ENCODE measurements at places on chromosomes 2 and 18. TPM values are rescaled to one million over a fixed set of nuclear protein-coding genes. Genes with fewer than 3 reads are reported as not detected.

GRCh38 chr2:224086226-224086914, 47.3 kb upstream of the SERPINE2 start:
- DNase-seq: peak; percentile 17

- peak; percentile 81 for DNase-seq
Measured at GRCh38 chr2:235551965-235552364, 58.1 kb downstream of the AGAP1 start.

GRCh38 chr2:216619411-216620393, 13.5 kb upstream of the IGFBP2 start:
- no peak for DNase-seq

DNA sequence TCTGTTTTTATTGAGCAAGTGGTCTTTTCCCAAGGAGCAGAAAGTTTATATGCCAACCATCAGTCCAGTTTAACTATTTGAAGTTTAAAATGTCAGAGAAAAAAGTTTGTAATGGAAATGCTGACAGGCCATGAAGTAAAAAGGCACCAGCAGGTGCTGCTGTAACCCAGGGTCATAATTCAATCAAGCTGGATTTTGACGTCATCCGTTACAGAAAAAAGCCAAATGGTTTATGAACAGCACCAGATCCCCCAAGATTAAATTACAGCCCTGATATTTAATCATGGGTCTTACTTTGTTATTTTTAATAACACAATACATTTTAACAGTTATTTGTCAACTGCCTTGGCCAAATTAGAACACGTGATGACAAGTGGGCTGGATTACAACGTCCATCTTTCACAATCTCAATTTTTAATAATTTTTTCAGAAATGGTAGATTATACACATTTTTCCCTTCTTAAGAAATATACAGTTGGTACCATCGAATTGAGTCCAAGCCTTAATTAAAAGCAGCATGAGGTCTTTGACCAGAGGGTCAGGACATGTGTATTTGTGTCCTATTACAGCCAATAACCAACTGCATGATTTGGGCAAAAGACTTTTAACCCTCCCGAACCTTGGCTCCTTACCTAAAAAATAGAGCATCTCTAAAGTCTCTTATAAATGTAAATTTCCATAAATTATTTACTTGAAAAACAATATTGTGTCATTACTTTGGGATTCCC, 10.0 kb downstream of the TCF4 start:
- no peak for DNase-seq

GRCh38 chr18:50398099-50398498, 23.3 kb downstream of the SKA1 start:
- no peak for DNase-seq

GRCh38 chr2:54523324-54523959, 67.3 kb downstream of the SPTBN1 start:
- DNase-seq: no peak

GRCh38 chr2:181268174-181268867, 188.9 kb upstream of the ITGA4 start:
- DNase-seq: no peak

DNA sequence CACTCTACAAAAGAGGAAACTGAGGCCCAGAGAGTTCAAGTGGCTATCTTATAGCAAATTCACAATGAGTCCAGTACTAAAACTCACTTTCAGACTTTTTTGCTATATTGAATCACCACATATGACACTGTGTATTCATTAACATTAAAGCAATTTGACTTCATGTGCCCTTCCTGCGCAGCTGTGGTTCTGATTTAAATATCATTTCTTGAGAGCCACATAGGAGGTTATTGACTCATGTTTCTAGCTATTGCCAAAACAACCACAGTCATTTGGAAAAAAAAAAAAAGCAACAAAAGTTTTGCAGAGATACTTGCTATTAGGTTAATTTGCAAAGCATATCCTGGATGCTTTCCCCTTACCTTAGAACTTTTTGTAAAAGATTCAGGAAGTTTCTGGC, 341.2 kb downstream of the PIK3C3 start:
- DNase-seq: no peak

- peak; percentile 78 for DNase-seq
Measured at GRCh38 chr2:39481611-39482010, 44.5 kb upstream of the MAP4K3 start.

CDKL4 gene
- 1.2 TPM for total RNA-seq

RPRM gene
- not detected for total RNA-seq

COBLL1 gene
- 38.4 TPM for total RNA-seq

UPP2 gene
- total RNA-seq: not detected

LYPD6B gene
- total RNA-seq: not detected
